ENCODE measurements at places on chromosomes 13 and 19.
A peak's percentile ranks its signal among the peaks of the same experiment; 100 is the strongest.

DNA sequence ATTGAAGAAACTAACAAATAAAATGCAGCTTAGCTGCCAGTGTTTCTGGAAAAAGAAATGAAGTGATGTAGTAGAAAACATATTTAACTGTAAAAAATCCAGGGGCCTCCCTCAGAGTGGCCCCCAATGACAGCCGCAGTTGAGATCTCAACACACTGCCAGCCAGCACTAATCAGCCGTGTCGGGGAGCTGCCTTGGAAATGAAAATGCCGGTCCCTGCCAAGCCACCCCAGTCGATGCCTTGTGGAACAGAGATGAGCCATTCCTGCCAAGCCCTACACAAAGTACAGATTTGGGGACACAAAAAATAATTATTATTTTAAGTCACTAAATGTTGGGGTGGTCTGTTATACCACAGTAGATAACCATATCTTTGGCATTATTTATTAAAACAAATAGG is 1342.4 kb downstream of the EFNB2 start:
- no peak for DNase-seq

DNA sequence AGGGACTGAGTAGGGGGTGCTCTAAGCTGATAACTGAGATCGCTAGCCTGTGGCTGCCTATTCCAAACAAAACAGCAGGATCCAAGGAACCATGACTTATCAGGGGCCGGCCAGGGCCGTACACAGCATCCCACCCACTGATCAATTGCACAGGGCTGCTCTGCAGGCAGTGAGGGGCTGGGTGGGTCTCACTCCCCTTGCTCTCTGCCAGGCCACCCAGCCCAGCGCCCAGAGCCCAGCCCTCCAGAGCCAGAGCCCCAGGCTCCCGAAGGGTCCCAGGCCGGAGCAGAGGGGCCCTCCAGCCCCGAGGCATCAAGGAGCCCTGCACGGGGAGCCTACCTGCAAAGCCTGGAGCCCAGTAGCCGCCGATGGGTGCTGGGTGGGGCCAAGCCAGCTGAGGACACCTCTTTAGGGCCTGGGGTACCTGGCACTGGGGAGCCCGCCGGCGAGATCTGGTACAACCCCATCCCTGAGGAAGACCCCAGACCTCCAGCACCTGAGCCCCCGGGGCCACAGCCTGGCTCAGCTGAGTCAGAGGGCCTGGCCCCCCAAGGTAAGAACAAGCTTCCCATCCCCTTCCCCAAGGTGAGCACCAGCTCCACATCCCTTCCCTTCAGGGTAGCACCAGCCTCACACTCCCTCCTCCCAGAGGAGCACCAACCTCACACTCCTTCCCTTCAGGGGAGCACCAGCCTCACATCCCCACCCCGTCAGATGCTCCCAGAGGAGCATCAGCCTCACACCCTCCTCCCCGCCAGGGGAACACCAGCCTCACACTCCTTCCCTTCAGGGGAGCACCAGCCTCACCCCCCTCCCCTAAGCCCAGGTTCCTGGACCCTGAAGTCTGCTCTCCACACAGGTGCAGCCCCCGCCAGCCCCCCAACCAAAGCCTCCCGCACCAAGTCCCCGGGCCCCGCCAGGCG is 1.9 kb downstream of the SYDE1 start:
- no peak for DNase-seq

DNA sequence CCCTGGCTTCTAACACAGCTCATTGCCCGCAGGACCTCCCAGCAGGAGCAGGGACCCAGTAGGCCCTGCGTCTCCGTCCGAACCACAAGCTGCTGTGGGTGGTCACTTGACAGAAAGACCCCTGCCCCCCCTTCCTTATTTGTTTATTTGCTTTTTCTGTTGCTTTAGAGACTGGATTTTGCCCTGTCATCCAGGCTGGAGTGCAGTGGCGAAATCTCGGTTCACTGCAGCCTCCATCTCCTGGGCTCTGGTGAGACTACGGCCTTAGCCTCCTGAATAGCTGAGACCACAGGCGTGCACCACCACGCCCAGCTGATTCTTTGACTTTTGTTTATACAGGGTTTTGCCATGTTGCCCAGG is 7.6 kb upstream of the PTBP1 start:
- no peak for DNase-seq

DNA sequence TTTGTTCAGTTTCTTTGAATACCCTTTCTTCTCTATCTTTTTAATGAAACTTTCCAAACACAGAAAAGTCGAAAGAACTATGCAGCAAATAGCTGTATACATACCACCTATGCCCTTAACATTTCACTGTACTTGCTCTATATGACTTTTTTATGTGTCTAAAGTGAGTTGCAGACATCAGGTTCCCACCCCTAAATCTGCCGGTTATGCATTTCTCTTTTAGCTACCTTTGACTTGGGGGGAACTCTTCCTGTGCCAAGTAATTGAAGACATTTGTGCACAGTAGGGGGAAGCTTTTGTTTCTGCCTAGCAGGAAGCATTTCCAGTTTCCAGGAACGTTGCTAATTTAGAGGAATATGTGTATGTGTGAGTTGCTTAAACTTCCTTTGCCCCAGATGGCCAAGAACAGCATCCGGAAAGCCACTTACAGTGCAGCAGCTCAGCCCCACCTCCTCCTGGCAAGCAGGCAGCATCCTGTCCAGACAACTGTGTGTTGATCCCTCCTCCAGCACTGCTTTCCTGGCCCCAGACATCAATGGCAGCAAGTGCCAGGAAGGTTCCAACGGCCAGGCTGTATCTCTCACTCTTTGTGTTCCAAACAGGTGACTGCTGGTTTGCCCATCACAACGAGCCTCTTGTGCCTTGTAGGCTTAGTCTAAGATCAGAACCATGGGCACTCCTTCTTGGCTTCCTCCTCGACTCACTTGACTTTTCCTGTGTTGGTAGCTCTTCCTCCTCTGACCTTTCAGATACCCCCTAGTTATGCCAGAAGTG is 14.7 kb upstream of the GRAMD1A start:
- DNase-seq: no peak

DNA sequence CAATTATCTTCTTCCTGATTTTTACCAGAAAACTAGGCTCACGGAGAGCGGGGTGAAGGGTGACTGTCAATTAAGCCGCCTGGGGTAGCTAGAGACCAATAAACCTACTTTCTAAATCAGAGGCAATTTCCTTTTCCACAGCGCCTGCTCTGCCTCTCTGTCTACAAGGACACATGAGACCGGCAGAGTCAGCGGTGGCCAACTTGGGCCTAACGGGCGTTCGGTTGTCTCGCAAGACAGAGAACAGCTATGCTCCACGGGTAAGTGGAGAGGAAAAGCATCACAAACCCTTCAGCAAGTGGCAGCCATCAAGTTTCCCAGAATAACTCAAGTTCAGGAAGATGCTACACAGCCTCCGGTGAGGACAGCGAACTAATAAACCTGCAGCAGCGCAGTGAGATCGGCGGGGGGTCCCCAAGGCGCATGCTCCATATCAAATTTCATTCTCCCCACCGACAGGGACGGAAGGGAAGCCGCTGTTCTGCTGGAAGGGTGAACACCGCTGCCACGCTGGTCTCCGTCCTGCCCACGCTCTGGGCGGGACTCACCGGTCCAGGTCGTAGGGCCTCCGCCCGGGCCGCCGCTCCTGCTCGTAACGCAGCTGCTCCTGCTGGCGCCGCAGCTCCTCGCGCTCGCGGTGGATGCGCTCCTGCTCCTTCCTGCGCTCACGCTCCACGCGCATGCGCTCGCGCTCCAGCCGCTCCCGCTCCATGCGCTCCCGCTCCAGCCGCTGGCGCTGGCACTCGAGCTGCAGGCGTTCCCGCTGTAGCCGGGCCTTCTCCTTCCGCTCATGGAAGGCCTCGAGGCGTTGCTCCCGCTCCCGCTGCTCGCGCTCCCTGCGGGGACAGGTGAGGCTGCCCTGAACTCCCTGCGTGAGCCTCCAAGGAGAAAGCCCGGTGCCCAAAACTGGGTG is 25.8 kb upstream of the TINCR start:
- DNase-seq: no peak

DNA sequence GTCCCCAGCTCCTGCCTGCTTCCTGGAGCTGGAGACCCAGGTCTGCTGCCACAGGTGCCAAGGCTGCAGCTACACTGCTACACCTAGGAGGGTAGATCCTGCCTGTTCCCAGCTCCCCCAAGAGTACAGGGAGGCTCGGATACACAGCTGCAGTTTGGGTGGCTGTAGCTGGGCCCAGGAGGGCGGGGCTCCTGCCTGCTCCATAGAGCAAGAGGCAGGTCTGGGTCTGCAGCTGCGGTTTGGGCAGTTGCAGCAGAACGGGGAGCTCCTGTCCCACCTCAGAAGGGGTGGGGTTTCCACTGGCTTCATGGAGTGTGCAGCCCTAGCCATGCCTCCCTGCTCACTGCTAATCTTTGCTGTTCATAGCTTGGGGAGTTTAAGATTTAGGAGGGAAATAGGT is 199.0 kb downstream of the NUFIP1 start:
- DNase-seq: no peak

GRCh38 chr19:22619932-22620331 is 14.2 kb upstream of the ZNF492 start:
- no peak for DNase-seq

GRCh38 chr13:37410316-37410715 is 188.3 kb downstream of the POSTN start:
- DNase-seq: no peak

GRCh38 chr19:18898607-18899408 is 2.9 kb upstream of the CERS1 start:
- DNase-seq: no peak

- no peak for DNase-seq
Observed at GRCh38 chr13:51923983-51924539, 62.3 kb downstream of the CCDC70 start.

GRCh38 chr19:2820112-2820702 is 539 bp downstream of the ZNF554 start:
- DNase-seq: no peak

DNA sequence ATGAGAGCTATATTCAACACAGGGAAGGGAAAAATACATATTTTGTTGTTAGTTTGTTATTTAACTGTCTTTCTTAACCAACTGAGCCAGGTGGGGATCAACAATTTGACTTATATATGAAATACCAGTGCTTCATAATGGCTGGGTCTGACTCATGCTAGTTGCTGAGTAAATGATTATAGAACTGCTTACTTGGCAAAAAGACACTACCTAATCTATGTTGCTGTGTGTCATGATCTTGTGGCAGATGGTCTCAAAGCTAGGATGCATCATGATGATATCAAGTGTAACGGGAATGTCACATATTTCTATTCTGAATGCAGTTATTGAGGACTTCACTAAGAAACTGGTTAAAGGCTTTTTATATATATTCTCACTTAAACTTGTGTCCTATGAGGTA is 727.4 kb upstream of the SLITRK1 start:
- no peak for DNase-seq

DNA sequence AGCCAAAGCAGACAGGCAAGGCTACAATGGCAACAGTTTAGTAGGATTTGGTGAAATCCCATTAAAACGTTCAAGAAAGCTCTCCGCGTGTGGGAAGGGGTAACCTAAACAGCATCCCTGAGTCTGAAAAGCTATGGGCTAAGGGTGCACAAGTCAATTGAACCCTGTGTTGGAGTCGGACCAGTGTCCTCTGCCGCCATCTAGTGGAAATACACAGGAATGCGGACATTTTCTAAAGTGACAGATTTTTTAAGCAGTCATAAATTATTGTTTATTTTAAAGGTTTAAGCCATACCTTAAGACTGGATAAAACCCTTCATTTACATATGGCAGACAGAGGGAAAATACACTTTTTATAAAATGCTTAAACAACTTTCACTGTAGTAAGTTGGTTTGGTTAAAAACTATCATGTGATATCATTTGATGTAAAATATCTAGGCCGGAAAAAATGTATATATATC is 26.5 kb upstream of the LSM14A start:
- no peak for DNase-seq

DNA sequence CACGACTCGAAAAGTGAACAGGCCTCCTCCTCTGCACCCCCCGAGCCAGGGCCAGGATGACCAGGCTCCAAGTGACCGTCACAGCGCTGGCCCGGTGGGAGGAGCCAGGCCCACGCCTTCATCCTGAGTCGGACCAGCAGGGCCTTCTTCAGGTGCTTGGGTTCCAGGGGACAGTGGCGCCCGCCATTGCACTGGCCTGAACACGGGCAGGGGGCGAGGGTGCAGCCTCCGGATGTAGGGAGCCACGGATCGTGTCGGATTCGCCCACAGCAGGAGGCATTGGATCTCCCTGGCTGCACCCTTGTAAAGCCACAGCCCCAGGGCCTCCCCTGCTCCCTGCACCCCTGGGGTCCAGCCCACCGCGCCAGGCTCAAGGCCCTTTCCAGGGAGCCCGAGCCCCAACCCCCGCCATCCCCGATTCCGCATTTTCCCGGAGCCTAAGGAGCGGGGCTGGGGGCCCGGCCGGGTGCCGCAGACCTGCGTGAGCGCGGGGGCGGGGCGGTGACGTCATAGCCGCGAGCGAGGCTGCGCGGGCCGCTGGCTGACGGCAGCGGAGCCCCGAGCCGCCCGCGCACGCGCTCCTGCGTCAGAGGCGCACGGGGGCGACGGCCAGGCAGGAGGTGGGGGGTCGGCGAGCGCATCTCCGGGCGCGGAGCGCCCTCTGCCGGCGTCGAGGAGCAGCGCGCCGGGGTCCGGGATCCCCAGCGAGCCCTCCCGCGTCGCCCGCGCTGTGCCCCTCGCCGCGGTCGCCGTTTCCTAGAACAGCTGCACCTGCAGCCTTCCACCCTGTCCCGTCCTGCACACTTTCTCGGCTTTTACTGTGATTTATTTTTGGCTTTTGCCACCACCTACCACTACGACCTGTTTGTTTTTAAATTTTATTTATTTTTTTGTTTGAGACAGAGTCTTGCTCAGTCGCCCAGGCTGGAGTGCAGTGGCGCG is 1.5 kb upstream of the ATP5F1D start:
- peak; percentile 90 for DNase-seq

- no peak for DNase-seq
Observed at GRCh38 chr13:20513466-20513995, 12.1 kb downstream of the CRYL1 start.

GRCh38 chr13:64925727-64926126 is 2304.4 kb downstream of the PCDH9 start:
- DNase-seq: no peak

DNA sequence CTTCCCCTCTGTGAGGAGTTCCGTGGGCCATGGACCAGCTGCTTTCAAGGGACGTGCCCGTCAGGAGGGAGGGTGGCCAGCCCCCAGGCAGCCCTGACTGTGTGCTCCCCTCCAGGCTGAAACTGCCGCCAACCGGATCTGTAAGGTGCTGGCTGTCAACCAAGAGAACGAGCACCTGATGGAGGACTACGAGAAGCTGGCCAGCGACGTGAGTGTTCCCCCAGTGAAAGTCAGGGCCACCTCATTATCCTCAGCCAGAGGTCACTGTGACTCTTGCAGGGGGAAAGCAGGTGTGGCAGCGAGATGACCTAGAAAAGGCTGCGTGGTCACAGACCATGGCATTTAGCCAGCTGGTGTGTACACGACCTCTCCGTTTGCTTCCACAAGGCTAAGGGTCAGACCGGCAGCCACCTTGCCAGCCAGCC is 29.9 kb downstream of the CAPN12 start:
- no peak for DNase-seq

- DNase-seq: no peak
Observed at GRCh38 chr13:77323858-77324257, 3.0 kb downstream of the MYCBP2 start.

DNA sequence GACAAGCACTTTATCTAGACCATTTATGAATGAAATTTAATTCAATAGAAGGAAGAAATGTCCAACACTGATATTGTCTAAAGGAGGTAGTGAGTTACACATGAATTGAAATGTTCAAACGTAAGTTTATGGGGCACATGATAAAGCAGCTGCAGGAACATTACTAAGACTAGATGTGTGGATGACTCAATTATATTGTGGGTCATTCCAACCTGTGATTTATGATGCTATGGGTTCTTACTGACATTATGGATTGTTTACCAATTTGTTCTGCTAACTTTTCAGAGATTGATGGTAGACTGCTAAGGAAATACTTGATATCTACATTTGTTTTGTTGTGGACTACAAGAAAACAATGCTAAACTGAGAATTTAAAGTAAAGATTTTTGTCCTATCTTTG is 56.1 kb upstream of the ATXN8OS start:
- DNase-seq: no peak

Measured in stimulated activated CD4-positive, alpha-beta T cell treated with anti-CD3 and anti-CD28 coated beads, TNF-alpha, amount 100 ng/mL, for 4 hours (primary cell).